ENCODE measurements at places on chromosomes 4 and X.

- no peak for DNase-seq
Measured at GRCh38 chr4:58564695-58565475, 1454.7 kb upstream of the IGFBP7 start.

DNA sequence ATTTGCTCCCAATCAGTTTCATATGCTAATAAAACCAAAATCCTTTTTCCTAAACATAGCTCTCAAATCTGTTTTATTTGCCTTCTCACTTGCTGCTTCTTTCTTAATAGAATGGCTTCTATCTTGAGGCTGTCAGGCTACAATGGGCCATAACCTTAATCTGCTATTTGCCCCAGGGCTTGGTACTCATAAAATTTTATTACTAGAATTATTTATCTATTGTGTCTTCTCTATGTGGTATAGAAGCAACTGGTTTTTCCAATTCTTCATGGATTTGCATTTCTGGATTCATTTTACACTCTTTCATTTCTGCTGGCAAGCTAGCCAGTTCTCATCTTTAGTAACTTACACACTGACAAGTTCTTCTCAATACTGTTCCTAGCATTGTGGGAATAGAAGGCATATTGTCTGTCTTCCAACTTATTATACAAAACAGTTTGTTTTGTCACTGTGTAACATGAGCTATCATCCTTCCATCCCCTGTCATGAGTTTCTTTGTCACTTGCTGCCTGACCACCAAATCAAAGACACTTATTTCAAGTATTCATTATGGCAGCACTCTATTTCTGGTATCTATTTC lies 96.6 kb upstream of the KCNIP4 start:
- no peak for DNase-seq

- no peak for DNase-seq
Measured at GRCh38 chr4:112282860-112283667, 2.6 kb downstream of the TIFA start.

DNA sequence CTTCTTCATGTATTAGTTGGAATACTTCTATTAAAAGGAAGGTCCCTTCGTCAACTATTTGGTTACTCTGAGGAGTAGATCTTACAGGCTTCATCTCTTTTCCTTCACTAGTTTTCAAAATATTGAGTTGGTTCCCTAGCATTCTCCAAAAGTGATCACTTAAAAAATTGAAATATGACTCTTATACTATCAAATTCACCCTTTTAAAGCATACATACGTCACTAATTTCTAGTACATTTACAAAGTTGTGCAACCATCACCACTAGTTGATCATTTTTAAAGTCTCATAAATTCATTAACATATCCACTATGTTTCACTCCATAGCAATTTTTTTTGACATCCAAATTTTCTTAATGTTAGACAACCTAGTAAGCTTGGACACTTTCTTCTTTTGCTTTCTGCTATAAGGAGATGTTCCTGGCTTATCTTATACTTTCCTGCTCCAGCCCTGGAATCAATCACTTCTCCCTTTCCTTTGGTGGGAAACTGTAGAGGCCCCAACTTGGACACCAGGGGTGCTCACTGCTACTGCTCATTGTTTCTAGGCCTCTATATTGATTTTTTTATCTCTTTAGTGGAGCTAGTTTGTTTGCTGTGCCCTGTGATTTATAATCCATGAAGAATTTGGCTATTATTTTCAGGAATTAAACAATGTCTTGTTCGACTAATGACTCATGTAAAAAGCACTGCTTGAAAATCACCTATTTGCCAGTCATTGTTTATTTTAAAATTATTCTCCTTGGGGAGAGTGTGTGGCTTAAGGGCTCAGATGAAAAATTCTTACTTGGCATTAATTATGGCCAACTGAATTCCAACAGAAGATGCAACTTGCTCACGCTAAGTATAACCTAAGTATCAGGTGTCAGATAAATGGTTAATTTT lies 4.0 kb upstream of the ZFX start:
- DNase-seq = no peak

- no peak for DNase-seq
Measured at GRCh38 chrX:4850312-4850711, 1136.9 kb upstream of the PRKX start.

- DNase-seq = no peak
Measured at GRCh38 chrX:82218361-82218760, 1016.5 kb downstream of the SH3BGRL start.

DNA sequence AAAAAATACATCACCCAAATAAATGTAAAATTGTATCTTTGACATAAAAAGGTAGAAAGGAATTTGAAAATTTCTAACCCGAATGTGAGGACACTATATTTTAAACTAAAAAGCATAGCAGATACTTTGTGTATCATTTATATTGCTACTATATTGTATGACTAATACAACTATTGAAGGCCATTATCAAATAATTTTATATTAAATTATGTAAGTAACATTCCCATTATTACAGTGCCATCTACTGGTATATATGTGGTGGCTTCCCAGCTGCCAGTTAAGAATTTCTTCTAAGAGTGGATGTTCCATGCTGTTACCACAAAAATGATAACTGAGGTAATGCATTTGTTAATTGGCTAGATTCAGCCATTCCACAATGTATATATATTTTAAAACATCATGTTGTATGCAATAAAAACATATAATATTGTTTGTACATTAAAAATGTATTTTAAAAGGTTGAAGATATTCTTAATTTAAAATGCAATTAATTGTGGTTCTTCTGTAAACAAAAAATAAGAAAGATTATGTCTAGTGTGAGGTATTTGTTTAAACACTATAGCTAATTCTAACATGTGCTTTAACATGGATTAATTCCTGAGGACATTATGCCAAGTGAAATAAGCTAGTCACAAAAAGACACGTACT lies 65.3 kb downstream of the EGF start:
- no peak for DNase-seq

Measured in effector memory CD8-positive, alpha-beta T cell (primary cell).